ENCODE measurements at places on chromosomes 6 and 20.

DNA sequence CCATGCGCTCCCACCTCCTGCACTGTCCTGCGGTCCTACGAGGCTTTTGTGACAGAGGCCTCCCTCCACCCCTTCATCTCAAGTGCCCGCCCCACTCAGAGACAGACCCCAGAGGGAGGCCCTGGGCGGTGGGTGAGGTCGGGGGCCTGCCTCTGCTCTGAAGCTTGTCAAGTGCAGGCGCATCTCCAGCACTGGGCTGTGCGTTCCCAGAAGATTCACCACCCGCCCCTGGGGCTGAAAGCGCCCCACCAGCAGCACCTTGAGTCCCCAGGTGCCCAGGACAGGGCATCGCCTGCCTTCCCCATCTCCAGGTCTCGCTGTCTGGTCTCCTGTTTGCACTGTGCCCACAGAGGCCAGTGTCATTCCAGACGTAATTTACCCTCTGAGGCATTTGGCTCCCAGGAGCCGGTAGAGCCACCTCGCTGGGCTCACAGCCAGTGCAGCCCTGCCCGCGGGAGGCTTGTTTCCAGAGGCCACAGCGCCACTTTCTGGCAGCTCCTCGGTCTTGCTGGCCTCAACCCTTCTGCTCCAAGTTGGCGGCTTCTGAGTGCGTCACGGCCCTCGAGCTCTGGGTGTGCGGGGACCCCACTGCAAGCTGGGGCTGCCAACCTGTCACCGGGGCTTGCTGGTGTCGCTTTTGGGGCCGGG, 191.1 kb downstream of the TAF4 start:
- DNase-seq, result no peak
- no peak overlapping the region for H3K27ac ChIP-seq
- H3K4me3 ChIP-seq, result no peak overlapping the region
- no peaks in the 10 kb centered on the region for H3K4me1 ChIP-seq
- no peaks in the 10 kb centered on the region for H3K36me3 ChIP-seq

- no peaks in the 10 kb centered on the region for H3K4me1 ChIP-seq
- H3K27ac ChIP-seq, result no peak overlapping the region
- no peaks in the 10 kb centered on the region for H3K27me3 ChIP-seq
Observed at GRCh38 chr6:170046791-170047626, 243.9 kb downstream of the DLL1 start.

- no peak overlapping the region for H3K27ac ChIP-seq
- H3K36me3 ChIP-seq, result no peaks in the 10 kb centered on the region
- DNase-seq, result no peak
- H3K4me3 ChIP-seq, result no peak overlapping the region
- H3K4me1 ChIP-seq, result no peaks in the 10 kb centered on the region
Observed at GRCh38 chr6:92114091-92114675, 1305.2 kb downstream of the EPHA7 start.

- no peaks in the 10 kb centered on the region for H3K4me1 ChIP-seq
- peaks cover 7% of the 10 kb centered on the region for H3K36me3 ChIP-seq
- no peak overlapping the region for H3K27ac ChIP-seq
- DNase-seq, result no peak
Observed at GRCh38 chr6:47252633-47253032, 57.1 kb downstream of the TNFRSF21 start.
